ENCODE measurements at places on chromosomes 2 and 18. TPM values are rescaled to one million over a fixed set of nuclear protein-coding genes. Genes with fewer than 3 reads are reported as not detected.

The ERMN gene
- 1.6 TPM for total RNA-seq

DNA sequence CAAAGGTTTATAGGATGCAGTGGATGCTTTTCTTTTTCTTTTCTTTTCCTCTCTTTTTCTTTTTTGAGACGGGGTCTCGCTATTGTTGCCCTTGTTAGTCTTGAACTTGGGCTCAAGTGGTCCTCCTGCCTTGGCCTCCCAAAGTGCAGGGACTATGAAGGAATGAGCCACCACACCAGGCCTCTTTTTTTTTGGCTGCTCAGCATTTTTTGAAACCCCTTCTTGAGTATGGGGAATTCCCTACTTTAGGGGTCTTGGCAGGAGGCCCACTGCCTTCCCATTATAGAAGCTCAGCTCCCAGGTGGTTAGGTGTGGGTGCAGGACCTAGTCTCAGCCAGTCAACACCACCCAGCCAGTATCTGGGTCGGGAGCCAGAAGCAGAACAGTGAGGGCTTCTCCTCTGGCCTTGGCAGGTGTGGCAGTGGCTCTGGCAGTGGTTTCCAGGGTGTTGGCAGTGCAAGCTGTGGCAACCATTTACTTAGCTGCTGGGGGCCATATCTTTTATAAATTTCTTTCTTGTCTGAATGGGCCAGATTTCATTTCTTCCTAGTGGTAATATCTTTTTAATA is 51.4 kb upstream of the ACYP2 start:
- no peak overlapping the region for H3K4me3 ChIP-seq
- no peak overlapping the region for H3K27ac ChIP-seq
- DNase-seq: no peak
- no peaks in the 10 kb centered on the region for H3K27me3 ChIP-seq

GRCh38 chr2:156305121-156305520 is 27.4 kb downstream of the NR4A2 start:
- H3K27ac ChIP-seq: no peak overlapping the region
- H3K36me3 ChIP-seq: no peaks in the 10 kb centered on the region
- H3K4me1 ChIP-seq: no peaks in the 10 kb centered on the region
- no peaks in the 10 kb centered on the region for H3K27me3 ChIP-seq

- H3K36me3 ChIP-seq: no peaks in the 10 kb centered on the region
- no peaks in the 10 kb centered on the region for H3K27me3 ChIP-seq
- no peak for DNase-seq
- no peak overlapping the region for H3K27ac ChIP-seq
Measured at GRCh38 chr18:7158216-7158615, 40.6 kb upstream of the LAMA1 start.

DNA sequence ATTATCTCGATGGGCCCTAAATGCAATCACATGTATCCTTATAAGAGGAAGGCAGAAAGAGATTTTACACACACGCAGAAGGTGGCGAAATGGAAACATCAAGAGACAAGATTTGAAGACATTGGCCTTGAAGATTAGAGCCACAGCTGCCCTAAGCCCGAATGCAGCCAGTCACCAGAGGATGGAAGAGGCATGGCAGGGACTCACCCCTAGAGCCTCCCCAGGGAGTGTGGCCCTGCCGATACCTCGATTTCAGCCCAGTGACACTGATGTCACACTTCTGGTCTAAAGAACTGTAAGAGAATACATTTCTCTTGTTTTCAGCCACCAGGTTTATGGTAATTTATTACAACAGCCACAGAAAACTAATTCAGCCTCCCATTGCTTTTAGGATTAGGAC is 17.4 kb downstream of the TTC39C start:
- H3K36me3 ChIP-seq: no peaks in the 10 kb centered on the region
- H3K4me1 ChIP-seq: no peaks in the 10 kb centered on the region
- H3K27ac ChIP-seq: no peak overlapping the region
- no peak overlapping the region for H3K4me3 ChIP-seq

GRCh38 chr2:58710795-58711279 is 469.7 kb upstream of the FANCL start:
- no peaks in the 10 kb centered on the region for H3K27me3 ChIP-seq
- no peak for DNase-seq
- no peaks in the 10 kb centered on the region for H3K36me3 ChIP-seq
- no peaks in the 10 kb centered on the region for H3K4me1 ChIP-seq

DNA sequence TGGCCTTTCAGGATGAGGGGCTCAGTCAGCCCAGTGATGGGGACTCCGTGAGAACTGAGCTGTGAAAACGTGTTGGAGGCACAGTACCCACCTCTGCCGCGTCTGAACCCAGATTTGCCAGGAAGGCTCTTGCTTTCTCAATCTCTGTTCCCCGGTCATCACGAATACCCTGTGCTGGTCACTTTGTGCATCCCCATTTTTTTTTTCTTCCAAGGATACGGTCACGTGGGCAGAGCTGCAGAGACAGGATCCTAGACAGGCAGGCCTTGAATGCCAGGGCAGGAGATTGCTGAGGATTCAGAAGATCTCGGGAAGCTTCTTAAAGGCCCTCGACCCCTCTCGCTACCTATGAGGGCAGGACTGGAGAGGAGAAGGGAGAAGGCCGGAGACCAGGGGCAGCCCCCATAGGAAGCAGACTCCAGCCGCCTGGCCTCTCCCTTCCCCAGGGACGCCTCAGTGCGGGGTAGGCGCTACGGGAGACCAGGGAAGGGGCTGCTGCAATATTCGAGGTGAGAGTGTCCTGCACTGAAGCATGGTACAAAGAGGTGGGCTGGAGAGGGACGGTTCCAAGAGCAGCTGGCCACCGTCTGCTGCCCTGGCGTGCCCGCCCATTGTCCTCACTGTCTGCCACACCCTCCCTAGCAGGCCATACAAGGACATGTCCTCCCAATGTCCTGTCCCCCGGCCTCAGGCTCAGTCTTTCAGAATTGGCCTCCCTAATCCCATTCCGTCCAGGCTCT is 29.0 kb upstream of the TAF1B start:
- peak overlapping the region; percentile 11 for H3K4me3 ChIP-seq
- H3K27me3 ChIP-seq: no peaks in the 10 kb centered on the region
- H3K36me3 ChIP-seq: no peaks in the 10 kb centered on the region

DNA sequence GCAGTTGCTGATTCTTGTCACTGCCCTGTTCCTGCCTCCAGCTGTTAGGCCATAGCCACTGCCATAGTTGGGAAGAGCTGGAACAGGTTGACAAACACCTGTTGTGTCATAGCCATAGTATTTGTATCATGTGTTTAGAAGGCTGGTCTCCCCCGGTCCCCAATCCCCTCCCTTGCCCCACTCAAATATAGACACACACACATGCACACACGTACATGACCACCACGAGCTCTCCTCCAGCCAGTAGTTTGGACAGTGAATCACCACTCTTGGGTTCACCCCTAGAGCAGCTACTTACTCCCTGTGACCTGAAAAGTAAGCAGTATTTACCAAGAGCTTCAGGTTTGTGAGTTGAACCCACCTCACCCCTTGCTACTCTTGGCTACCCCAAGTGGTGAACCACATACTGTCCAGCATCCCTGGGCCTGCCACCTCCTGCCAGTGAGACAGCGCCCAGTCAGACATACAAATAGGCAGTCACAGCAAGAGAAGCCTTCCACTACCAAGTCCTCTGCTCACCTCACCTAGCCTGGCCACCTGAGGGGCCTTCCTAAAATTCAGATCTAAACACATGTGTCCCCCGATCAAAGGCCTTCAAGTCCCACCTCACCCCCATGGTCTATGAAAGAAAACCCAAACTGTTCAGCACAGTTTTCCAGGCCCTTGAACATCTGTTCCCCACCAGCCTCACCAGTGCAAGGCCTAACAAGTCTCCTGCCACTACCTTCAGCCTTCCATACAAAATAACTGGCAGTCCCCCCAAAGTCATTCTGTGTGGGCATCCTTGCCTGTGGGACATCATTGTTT is 7.1 kb downstream of the PCBP1 start:
- H3K36me3 ChIP-seq: no peaks in the 10 kb centered on the region
- no peaks in the 10 kb centered on the region for H3K27me3 ChIP-seq
- DNase-seq: no peak
- H3K4me3 ChIP-seq: no peak overlapping the region
- H3K27ac ChIP-seq: no peak overlapping the region
- H3K4me1 ChIP-seq: no peaks in the 10 kb centered on the region

The CDK5R2 gene
- not detected for total RNA-seq

- no peak overlapping the region for H3K4me3 ChIP-seq
- no peaks in the 10 kb centered on the region for H3K27me3 ChIP-seq
- no peaks in the 10 kb centered on the region for H3K4me1 ChIP-seq
- no peaks in the 10 kb centered on the region for H3K36me3 ChIP-seq
- DNase-seq: no peak
Measured at GRCh38 chr18:49733896-49734585, 79.3 kb downstream of the ACAA2 start.

The VWA3B gene
- total RNA-seq: 0.35 TPM

The PMAIP1 gene
- total RNA-seq: 2.8 TPM

GRCh38 chr2:126381091-126381490 is 274.9 kb upstream of the GYPC start:
- no peaks in the 10 kb centered on the region for H3K4me1 ChIP-seq
- no peak overlapping the region for H3K27ac ChIP-seq
- no peak for DNase-seq
- H3K27me3 ChIP-seq: no peaks in the 10 kb centered on the region
- H3K36me3 ChIP-seq: no peaks in the 10 kb centered on the region

Measured in kidney (tissue), 22 donors.